ENCODE measurements at places on chromosomes 5 and 9. TPM values are rescaled to one million over a fixed set of nuclear protein-coding genes. Genes with fewer than 3 reads are reported as not detected.

Gene SMIM33
- total RNA-seq, result not detected

Gene IFNA21
- total RNA-seq, result not detected

Gene PIK3R1
- total RNA-seq, result 119 TPM

DNA sequence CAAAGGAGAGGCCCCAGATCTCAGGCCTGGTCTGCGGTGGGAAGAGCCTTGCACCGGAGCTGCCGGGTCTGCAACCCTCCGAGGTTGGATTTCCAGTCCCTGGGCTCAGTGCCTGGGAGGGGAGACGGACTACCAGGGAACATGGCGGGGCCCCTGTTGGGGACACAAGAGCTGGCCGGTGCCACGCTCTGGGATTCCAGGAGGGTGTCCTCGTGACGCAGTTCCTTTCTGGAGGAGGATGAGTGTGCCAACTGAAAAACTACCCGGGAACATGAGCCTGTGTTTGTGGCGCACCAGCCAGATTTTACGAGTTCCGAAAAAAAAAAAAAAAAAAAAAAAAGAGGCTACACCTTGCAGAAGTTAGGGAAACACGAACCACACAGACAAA lies 9.0 kb downstream of the NRARP start:
- DNase-seq, result peak; percentile 24

GRCh38 chr9:25449503-25449902 lies 228.7 kb downstream of the TUSC1 start:
- no peak for DNase-seq

DNA sequence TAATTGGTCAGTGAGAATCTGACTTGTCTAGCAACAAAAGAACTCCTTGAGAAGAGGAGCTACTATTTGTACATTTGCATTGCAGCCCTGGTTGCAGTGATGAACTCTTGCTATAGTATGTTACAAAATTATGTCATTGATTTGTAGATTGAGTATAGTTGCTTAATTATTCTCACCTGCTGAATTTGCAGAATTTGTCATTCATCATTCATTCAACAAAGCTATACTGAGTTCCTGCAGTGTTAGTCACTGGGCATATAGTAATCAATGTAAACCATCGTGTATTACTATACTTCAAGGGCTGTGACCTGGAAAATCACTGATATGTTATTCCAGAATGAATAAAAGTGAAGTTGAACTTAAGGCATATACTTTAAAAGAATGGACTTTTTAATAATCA lies 50.1 kb downstream of the SLC1A3 start:
- DNase-seq, result no peak

- DNase-seq, result no peak
Measured at GRCh38 chr5:112270299-112271293, 148.5 kb downstream of the EPB41L4A start.

Measured in left ventricle myocardium superior (tissue), 1 donor.